ENCODE measurements at places on chromosomes 1 and 21.

GRCh38 chr1:177246710-177247580 lies 76.2 kb downstream of the BRINP2 start:
- DNase-seq = no peak

DNA sequence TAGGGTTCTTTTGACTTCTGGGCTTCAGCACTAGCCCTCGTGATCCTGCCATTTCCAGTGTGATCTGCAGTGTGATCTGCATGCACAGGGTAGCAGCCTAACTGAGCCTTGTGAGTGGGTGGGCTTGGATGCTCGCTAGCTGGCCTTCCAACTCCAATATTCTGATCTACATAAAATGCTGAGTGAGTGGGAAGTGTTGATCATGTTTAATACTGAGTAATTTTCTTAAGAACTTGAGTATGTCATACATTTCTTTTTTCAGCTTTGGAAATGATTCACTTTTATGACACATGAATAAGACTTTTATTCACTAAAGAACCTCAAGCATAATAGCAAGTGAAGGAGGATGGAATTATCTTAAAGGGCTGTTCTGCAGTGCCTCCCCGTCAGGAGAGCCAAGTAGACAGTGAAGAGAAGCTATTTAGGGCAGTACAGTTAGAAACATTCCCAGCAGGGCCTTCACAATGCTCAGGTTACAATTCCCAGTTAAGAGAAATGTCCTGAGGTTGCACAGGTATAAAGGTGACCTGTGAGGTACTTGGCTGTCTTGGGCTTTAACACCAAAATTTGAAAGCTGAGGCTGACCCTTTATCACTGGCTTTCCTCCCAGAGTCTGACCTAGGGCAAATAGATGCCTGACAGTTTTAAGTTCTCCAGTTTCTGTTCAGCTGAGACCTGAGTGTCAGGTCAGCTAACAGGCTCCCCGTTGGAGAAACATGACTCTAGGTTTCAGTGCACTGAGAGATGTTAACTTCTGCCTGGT lies 29.1 kb upstream of the LRRC8C start:
- peak; percentile 30 for DNase-seq

DNA sequence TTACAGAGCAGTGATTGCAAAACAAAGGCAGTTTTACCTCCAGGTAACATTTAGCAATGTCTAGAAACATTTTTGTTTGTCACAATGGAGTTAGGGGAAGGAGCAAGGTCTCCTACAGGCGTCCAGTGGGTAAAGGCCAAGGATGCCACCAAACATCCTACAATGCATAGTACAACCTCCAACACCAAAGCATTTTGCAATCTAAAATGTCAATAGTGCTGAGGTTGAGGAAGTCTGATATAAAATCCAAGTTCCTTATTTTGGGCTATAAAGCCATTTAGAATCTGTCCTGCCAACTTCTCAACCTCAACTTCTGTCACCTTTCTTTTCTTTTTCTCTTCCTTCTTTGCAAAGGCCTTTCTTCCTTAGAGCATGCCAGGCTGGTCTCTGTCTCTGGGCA lies 111.2 kb downstream of the FASLG start:
- no peak for DNase-seq

GRCh38 chr1:167629681-167630567 lies at the start of gene RCSD1:
RCSD1 (plus strand) TSS chr1:167630232; CDS start chr1:167630424, 192 bp downstream.
- peak; percentile 72 for DNase-seq

GRCh38 chr1:192797891-192798290 lies 10.9 kb upstream of the RGS2 start:
- no peak for DNase-seq

DNA sequence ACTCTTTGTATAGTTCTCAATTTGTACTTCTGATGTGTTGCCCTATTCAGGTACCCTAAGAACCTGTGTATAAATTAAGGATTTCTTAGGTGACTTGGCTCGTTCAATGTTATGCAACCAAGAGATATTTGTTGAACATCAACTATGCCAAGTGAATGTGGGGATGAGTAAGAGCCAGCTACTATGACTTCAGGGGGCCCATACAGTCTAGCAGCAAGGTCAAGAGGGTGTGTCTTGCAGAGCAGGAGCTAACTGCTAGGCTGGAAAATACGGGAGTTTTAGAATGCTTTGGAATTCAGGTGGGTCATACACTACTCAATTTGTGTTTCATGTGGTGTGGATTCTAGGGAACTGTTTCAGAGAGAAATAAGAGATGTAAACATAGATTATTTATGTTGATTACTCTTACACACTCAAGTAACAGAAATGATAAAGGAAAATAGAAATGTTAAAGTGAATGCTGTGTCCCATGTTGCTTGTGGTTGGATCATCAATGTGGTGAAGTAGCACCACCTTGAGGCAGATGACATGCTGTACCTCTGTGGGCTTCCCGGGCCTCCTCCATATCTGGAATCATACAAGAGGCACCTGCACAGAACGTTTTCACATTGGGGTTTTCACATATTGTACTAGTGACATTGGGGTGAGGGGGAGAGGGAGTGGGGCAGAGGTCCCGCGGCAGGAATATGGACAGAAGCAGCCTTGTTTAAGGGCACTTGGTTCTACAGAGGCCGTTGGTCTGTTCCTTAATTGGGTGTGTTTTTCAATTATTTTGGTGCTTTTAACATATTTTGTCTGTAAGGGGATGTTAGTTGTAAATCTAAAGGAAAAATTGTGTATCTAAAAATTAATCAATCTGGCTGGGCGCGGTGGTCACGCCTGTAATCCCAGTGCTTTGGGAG lies 12.4 kb downstream of the ARPC5 start:
- DNase-seq = peak; percentile 78

- DNase-seq = no peak
Measured at GRCh38 chr1:232969799-232970198, 19.4 kb downstream of the NTPCR start.

DNA sequence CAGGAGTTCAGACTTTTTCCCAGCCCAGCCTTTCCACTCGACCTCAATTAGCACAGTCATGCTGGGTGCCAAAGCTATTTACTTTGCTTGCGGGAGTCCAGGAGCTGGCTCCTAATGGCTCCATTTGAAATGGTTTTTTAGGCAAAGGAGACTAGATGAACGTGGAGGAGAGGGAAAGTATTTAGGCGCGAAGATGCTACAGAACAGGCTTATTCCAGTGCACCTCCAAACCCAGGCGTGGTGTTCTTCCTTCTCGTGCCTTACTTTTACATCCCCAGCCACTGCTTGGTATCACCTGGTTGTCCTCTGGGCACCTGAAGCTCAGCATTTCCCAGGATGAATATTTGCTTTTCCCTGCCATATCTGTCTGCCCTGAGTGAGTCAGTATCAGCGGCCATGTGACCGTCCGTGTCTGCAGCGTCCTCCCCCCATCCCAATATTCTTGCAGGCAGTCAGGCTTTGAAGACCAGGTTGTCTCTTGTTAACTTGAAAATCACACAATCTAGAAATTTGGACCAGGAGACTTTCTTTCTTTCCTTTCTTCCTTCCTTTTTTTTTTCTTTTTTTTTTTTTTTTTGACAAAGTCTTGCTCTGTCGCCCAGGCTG lies 198.5 kb downstream of the DYRK1A start:
- no peak for DNase-seq

DNA sequence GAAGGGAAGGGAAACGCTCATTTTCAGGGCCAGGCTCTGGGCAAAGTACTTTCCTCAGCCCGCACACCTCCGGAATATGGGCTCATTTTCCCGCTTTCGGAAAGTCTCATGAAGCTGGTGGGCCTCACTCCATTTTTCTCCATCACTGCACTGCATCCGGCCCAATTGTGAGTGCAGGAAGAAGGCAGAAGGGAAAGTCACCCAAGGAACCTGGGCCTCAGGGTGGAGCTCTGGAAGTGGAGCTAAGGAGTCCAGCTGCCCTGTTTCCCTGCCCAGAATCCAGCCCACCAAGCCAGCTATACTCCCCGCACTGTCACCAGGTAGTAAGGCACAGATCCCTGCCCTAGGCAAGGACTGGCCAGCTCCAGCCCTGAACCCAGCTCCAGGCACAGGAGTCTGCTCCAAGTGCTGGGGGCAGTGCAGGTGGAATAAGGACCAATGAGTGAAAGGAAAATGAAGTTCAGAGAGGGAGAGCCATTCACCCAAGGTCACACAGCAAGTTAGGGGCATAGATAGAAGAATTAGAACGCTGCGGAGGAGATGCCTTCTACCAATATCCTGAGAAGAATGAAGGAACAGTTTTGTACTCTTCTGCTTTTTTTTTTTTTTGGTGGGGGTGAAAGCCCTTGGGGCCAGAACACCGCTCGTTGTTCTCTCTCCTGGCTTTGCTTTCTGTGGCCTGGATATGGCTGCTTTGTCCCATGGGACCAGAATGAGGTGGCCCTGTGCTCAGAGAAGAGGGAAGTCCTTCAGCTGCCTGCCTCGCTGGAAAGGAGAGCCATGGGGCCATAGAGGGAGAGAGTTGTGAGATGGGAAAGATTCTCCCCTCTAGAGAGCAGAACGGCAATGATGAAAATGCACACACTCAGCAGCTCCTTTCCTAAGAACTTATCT lies 10.0 kb downstream of the LRP8 start:
- no peak for DNase-seq

GRCh38 chr1:21586846-21587601 lies 77.8 kb downstream of the ALPL start:
- no peak for DNase-seq

DNA sequence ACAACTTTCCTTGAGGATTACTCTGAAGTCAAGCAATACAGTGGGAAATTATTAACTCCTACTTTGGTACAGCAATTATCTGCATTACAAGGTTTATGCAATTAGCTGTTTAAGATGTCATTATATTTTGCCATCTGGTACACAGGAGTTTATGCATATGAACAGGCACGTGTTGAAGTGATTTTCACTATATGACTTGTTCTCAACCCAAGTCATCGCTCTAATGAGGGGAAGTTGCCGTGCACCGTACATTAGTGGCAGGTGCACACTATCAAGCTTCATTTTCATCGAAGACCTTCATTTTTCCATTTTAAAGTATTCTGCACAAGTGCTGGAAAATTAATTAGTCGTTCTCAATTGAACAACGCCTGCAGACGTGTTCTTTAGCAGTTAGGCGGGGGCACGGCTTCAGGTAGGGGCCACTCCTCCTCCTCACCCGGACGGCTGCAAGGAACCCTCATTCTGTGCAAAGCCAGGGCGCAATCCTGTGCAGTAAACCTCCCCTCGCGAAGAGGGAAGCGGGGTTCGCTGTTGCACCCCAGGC lies 39.8 kb upstream of the NFIA start:
- DNase-seq = no peak

- DNase-seq = no peak
Measured at GRCh38 chr1:31507221-31507620, 69.1 kb upstream of the TINAGL1 start.

- no peak for DNase-seq
Measured at GRCh38 chr1:75855010-75855409, 58.3 kb downstream of the MSH4 start.

DNA sequence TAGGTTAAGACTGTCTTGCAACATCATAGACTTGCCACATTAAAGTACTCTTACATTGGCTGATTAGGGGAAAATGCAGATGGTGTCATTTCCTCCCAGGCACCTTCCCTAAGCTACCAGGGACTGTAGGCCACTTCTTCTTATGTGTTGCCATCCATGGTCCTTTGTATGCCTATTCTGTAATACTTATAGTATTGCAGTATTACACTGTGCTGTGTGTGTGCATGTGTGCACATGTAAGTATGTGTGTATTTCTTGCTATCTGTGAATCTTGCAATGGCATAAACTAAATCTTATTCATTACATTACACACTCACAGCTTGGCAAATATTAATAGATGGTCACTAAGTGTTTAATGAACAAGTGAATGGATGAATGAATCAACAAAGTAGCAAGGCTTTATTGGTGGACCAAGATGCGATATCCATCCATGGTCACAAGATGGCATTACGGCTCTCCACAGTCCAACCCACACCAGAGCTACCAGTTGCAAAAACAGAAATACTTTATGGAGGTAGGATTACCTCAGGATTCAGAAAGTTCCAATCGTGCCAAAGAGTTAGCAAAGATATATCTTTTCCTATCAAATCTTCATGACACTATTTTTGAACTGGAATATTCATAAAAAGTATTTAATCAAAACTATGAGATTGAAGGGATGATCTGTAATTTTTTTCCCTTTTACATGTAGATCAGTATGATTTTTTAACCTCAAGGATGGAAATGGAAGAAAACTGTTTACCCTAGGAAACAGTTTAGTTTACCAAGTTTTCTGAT lies 160.2 kb downstream of the DENND1B start:
- peak; percentile 49 for DNase-seq

DNA sequence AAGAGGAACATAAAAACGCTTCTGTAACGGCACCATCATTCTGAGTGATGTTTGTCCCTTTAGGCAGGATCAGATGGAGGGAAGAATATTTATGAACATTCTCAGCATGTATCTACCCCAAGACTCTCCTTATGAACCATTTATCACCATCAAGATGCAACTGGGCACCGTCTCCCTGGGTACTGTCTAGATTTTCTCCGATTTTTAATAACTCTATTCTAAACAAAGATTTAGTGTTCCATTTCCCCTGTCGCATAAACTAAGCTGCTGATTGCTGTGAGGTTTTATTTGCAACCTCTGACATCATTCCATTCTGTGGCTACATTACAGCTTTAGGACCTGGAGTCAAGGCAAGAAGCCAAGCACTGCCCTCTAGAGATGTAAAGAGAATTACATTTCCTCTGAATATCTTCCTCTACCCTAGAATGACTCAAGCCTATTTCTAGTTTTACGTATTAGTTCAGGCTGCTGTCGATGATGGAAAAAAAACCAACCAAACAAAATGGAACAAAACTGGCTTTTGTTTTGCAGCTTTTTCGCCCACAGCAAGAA lies 130.1 kb upstream of the MAP1LC3C start:
- no peak for DNase-seq

DNA sequence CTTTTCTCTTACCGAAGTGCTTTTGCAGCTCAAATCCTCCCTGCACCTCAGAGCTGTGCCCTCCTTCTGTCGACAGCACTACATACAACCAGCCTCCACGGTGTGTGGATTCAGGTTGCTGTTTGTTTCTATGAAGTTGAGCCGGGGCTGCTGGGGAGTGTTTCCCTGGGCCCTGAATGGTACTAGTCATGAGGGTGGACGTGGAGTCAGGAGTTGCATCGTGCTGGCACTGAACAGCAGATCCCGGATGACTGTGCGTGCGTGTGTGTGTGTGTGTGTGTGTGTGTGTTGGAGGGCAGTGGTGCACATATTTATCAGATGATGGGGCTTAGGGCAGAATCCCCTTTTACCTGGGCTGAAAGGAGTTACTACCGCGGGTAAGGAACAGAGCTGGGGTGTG lies 47.0 kb downstream of the ACTL8 start:
- no peak for DNase-seq

DNA sequence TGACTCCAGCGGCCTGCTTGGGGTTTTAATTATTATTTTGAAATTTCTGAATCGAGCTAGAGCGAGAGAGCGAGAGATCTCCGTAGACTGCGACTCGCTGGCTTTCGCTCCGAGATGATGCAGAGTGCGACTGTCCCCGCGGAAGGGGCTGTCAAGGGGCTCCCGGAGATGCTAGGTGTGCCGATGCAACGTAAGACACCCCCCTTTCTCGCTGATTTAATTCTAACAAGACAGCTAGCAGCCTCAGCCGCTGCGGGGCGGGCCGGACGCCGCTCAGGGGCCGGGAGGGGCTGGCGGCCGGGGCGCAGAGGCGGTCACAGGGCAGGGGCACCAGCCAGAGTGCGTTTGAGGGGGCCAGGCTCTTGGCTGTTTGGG lies 339 bp downstream of the LHX4 start:
- DNase-seq = peak; percentile 27

Measured in activated naive CD4-positive, alpha-beta T cell treated with anti-CD3 and anti-CD28 coated beads for 36 hours (primary cell).